Ovary (tissue), 10 donors: ENCODE measurements at places on chromosomes 3 and 15. TPM values are rescaled to one million over a fixed set of nuclear protein-coding genes. Genes with fewer than 3 reads are reported as not detected.

Gene CCDC9B
- 4.3 TPM for polyA plus RNA-seq

Gene FBXO45
- 3.8 TPM for polyA plus RNA-seq

Gene DUOXA2
- polyA plus RNA-seq, result not detected

Gene NR1I2
- 0.21 TPM for polyA plus RNA-seq

Gene PFKFB4
- 2.3 TPM for polyA plus RNA-seq

Gene TMEM212
- not detected for polyA plus RNA-seq

Gene RASGRP1
- 1.1 TPM for polyA plus RNA-seq

Gene STRA6
- polyA plus RNA-seq, result 0.47 TPM

Gene CRABP1
- 2.7 TPM for polyA plus RNA-seq

Gene NOX5
- polyA plus RNA-seq, result 0.54 TPM

GRCh38 chr3:63968612-63969350 lies 54.5 kb downstream of the PSMD6 start:
- DNase-seq, result no peak

DNA sequence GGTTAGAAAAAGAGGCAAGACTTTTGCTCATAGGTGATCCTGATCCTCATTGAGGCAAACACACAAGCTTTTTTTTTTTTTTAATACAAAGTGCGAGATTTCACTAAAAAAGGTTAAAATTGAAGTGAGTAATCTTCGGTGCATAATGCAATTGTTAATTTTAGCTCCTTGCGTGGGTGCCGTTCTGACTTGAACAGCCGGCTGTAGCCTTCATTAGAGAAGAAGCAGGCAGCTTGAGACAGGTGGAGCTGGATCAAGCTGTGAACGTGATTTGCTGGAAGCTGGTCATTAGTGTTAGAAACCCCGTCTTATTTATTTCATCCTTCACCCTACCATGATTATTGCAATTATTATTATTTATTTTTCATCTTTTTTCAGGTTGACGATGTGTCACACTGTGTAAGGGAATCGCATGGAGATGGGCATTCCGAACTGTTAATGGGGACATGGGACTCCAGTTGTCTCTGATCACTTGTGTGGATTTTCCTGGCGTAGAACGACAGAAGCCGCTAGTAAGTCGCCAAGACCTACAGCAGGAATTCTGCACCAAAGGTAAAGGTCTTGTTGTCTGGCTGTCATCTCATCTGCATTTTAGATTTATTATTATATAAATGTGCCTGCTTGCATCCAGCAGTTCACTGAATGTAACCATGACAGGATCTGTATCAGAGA lies 40.2 kb downstream of the ARPP21 start:
- no peak for DNase-seq

GRCh38 chr15:66389859-66390381 lies 3.2 kb downstream of the MAP2K1 start:
- DNase-seq, result no peak

- DNase-seq, result no peak
Observed at GRCh38 chr15:72838311-72838731, 54.8 kb upstream of the ADPGK start.

- no peak for DNase-seq
Observed at GRCh38 chr15:93210995-93211394, 122.0 kb upstream of the RGMA start.

DNA sequence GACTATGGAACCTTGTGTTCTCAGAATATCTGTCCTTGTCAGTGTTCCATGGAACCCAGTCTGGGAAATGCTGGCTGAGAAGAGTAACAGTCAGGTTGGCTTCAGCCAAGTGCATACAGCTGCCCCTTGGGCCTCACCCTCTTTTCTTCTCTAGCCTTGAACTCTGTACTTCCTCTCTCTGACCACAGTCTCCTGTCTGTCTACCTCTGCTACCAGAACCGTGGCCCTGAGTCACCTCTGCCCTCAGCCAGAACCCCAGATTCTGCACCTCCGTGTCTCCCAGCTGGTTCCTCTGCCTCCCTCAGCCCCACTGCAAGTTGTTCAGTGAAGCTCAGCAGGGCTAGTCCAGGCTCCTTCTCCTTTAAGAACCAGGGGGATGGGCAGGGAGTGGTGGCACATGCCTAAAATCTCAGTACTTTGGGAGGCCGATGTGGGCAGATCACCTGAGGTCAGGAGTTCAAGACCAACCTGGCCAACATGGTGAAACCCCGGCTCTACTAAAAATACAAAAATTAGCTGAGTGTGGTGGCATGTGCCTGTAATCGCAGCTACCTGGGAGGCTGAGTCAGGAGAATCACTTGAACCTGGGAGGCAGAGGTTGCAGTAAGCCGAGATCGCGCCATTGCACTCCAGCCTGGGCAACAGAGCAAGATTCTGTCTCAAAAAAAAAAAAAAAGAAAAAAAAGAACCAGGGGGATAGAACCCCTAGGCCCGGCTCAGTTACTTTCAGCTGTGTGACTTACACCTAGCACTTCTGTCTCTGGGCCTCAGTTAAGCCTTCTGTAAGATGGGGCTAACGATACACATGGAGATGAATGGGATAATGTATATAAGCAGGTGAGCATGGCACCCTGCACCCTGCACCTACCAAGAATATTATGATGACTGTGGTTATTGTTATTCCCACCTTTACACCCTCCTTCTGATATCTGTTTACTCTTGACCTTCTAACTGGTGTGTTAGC lies 24.3 kb upstream of the TATDN2 start:
- no peak for DNase-seq

GRCh38 chr3:140845882-140846281 lies 95.8 kb upstream of the SLC25A36 start:
- no peak for DNase-seq

DNA sequence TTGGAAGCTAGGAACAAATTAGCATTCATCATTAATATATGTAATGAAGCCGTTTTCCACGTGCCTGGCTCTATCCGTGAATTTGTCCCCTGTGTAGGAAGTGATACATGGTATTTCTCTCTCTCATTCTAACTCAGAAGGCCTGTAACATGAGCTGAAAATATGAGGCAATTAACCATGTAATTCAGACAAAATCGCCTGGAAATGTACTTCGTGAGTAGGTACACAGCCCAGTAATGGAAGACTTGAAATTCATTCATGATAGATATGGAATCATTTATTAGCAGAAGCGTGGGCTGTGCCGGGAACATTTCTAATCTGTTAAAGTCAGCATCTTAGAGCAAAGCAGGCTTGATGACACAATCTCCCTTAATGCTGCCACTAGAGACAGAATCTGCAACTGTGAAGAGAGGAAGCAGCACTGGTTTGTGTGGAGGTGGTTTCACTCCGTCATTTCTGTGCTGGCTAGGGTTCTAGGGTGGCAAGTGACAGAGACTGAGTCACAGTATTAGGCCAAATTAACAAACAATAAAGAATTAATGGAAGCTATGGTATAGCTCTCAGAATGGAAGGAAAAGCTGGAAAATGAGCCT lies 225.0 kb upstream of the PROK2 start:
- DNase-seq, result no peak

DNA sequence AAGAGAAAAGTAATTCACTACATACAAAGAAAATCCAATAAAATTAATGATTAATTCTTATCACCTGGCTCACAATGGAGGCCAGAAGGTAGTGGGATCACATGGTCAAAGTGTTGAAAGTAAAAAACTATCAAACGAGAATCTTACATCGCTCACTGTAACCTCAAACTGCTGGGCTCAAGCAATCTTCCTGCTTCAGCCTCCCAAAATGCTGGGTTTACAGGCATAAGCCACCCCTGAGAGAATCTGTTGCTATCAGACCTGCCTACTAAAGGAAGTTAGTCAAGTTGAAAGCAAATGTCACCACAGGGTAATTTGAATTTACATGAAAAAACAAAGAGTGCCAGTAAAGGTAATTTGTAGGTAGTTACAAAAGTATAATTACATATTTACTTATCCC lies 103.3 kb downstream of the PCCB start:
- no peak for DNase-seq

DNA sequence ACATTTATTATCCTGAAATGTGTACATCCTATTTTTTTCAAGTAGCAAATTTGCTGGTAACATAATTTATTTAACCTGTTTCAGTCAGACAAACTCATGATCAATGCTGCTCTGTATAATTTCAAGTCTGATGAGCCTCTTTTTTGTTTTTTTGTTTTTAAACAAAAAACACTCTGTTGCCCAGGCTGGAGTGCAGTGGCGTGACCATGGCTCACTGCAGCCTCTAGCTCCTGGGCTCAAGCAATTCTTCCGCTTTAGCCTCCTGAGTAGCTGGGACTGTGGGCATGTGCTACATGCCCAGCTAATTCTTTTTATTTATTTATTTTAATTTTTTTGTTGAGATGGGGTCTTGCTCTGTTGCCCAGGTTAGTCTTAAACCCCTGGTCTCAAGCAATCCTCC lies 40.1 kb upstream of the CAPN3 start:
- DNase-seq, result no peak

GRCh38 chr15:62428851-62429598 lies 263.9 kb upstream of the C2CD4B start:
- DNase-seq, result no peak

- no peak for DNase-seq
Observed at GRCh38 chr15:50355980-50356379, 982 bp upstream of the GABPB1 start.

DNA sequence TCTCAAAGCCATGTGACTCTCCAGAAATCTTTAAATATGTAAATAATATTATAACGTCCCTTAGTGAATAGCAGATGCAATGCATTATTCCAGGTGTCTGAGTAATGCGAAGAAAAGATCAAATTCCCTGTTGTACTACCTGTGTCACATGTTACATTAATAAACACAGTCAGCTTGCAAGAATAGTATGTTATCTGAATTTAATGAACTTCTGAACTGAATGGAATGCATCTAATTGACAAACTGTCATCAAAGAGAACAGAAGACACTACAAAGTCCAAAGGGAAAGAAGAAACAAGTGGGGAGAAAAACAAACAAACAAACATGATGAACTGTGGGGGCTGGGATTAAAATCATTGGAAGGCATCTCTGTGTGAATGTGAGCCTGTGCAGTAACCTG lies 508.8 kb downstream of the LPP start:
- DNase-seq, result no peak

DNA sequence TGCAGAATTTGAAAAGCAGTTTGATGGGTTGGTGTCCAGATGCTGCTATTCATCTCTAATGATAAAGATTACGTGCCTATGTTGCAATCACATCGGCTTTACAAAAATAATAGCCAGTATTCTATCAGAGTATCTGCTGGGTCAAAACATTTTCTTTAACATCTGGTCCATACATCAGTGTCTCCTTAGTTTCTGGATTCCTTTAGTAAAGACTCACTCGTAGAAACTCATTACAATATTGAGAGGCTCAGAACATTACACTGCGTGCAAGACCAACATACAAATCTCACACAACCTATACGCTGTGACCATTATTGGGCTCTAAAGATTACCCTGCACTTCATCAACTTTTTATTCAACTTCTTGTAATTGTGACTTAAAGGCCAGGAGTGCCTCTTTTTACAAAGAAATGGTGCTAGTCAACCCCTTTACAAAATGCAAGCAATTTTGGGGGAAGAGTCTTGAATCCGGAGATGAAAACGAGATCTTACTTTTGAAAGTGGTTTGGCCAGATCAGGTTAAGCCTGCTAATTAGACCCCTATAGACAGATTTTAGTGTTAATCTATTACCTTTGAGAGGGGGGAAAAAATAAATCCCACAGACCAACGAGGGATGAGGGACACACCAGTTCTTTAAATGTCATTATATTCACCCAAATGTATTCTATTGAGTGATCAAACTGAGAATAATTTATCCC lies 2.9 kb downstream of the TRA2B start:
- no peak for DNase-seq

GRCh38 chr3:171846597-171846996 lies 3.4 kb downstream of the TMEM212 start:
- no peak for DNase-seq

DNA sequence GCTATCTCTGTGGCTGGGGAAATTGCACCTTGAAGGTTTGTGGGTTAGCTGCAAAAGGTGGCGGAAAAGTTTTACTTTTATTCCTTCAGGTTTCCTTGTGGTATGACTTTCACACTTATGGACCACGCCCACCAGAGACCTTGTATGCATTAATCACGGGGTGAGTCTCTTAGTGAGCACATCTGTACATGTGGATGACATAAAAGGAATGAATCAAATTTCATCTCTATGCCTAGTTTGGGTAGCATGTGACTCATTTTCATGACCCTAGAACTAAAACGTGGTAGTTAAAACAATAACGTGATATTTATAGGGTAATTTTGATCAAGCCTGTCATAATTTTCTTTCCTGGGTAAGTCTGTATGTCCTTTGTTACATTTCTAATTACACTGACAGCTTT lies 141.7 kb downstream of the PDCD6IP start:
- DNase-seq, result no peak

DNA sequence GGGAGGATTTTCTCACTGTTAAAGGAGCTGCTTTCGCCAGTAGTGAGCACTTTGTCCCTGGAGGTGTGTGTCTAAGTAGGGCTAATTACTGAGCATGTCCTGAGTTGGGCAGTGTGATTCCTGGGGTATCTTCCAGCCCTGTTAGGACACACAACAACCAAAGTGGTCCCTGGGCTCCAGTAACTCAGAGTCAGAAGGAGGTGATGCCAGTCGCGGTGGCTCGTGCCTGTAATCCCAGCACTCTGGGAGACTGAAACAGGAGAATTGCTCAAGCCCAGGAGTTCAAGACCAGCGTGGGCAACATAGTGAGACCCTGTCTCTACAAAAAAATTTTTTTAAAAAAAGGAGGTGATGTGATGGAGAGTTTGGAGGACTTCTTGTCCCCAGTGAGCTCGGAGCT lies 37.5 kb downstream of the PML start:
- no peak for DNase-seq

GRCh38 chr3:126146525-126147146 lies 33.8 kb downstream of the ALDH1L1 start:
- no peak for DNase-seq

GRCh38 chr3:188916934-188917401 lies 254.8 kb upstream of the TPRG1 start:
- DNase-seq, result no peak

DNA sequence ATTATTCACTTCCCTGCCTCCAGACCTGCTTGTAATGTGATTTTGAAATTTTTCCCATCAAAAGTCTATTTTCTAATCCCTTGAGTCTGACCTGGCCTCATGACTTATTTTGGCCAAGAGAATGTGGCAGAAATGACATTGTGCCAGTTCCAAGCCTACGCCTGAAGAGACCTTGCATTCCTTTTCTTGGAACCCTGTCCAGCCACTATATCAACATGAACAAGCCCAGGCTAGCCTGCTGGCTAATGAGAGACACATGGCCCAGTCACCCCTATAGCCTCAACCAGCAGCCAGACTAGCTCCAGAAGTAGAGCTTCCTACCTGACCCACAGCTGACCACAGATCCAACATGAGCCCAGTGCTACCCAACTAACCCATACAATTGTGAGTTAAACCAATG lies 121.1 kb upstream of the ACP3 start:
- DNase-seq, result no peak

DNA sequence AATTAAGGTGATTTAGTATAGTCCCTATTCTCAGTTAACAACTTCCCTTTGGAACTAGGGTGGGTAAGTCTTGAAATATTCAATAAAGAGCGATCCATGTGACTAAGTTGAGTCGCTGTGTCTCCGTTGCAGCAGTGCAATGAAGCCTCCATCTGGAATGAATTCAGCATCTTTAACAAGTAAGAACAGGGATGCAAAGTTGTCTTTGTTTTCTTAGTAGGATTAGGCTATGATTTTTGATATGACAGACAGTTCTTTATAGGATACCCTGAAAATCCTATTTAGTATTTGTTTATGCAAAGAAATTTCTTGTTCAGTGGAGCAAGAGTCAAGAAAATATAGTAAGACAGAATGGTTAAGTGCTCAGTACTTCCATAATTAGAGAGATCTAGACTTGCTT lies 52.7 kb downstream of the RBMS3 start:
- no peak for DNase-seq

- no peak for DNase-seq
Observed at GRCh38 chr15:82832601-82833361, 23.4 kb downstream of the WHAMM start.
